ENCODE measurements at places on chromosomes 16 and 17. TPM values are rescaled to one million over a fixed set of nuclear protein-coding genes. Genes with fewer than 3 reads are reported as not detected.

Gene PSMD11
- 46.9 TPM for total RNA-seq

Gene MYH1
- total RNA-seq: not detected

GRCh38 chr16:85061566-85061965 is 34.0 kb downstream of the KIAA0513 start:
- H3K4me1 ChIP-seq: peaks cover 14% of the 10 kb centered on the region
- H3K27ac ChIP-seq: no peak overlapping the region
- H3K4me3 ChIP-seq: no peak overlapping the region
- H3K27me3 ChIP-seq: no peaks in the 10 kb centered on the region

GRCh38 chr17:81518785-81519283 is 6.2 kb upstream of the ACTG1 start:
- peak overlapping the region; percentile 51 for H3K27ac ChIP-seq
- peak overlapping the region; percentile 66 for H3K4me3 ChIP-seq
- no peaks in the 10 kb centered on the region for H3K36me3 ChIP-seq
- H3K27me3 ChIP-seq: peaks cover 8% of the 10 kb centered on the region
- DNase-seq: no peak
- H3K4me1 ChIP-seq: peaks cover 57% of the 10 kb centered on the region

DNA sequence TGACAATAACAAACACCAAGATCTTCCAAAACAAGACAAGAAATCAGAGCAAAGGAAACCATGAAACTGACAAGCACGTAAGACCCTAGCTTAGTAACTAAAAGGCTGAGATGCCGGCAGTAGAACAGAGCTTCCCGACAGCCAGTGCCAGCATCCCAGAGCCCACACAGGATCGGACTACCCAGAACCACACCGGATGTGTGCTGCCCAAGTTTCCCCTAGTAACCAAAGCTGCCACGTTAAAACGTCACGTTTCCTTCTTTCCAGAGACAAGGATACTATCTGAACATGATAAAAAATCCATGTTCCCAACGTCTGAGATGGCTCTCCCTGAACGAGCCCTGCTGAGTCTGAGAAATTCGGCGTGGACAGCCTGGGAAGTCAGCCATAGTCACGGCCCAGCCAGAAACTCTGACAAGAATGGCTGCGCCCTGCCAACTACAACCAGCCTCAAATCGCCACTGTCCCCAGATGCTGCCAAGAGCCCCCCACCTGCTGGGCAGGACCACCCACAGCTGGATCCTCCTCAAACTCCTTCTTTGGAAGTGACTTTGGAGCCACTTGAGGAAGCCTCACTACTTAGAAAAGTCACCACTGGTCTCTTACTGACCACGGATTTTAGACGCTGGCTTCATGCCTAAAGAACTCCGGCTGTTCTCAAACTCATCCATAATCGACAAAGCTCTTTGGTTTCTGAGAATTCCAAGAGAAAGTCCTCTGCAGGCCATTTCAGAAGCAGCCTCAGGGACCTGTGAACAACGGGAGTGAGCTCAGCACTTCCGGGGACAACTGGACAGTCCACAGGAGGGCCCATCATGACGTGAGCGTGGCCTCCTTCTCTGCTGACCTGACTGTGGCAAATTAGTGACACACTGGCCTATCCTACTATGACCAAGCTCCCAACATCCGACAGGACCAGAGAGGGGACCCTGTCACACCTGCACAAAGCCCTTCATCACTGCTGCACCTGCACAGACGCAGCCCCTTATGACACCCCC is 16.7 kb downstream of the CCDC57 start:
- no peaks in the 10 kb centered on the region for H3K27me3 ChIP-seq
- H3K27ac ChIP-seq: peak overlapping the region; percentile 9
- peaks cover 38% of the 10 kb centered on the region for H3K36me3 ChIP-seq
- no peak overlapping the region for H3K4me3 ChIP-seq

Gene USH1G
- 0.49 TPM for total RNA-seq

GRCh38 chr17:56929362-56929969 is 15.6 kb upstream of the TRIM25 start:
- H3K27ac ChIP-seq: no peak overlapping the region
- DNase-seq: no peak
- H3K4me1 ChIP-seq: no peaks in the 10 kb centered on the region

DNA sequence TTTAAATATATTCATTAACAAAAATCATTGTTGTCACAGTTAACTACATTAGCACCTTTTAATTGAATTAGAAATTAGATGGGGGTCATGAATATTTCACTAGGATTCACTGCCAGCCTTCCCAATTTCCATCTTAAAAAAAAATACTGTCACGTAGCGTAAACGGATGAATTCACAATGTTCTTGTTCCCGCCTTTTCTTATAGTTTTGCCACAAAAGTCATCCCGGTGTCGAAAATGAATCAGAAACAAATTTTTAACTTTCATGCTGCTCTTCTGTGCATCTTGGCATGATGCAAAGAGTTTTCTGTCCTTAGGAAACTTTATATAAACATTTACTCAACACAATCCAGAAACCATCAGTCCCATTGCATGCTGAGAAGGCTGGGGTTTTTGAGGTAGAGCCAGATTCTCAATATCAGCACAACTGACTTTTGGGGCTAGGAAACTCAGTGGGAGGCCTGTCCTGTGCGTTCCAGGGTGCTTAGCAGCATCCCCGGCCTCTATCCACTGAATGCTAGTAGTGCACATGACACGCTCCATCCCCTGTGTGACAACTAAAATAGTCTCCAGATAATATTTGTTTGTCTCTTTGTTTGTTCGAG is 252.9 kb upstream of the XYLT1 start:
- no peaks in the 10 kb centered on the region for H3K36me3 ChIP-seq
- no peak overlapping the region for H3K27ac ChIP-seq
- no peak overlapping the region for H3K4me3 ChIP-seq
- H3K27me3 ChIP-seq: no peaks in the 10 kb centered on the region
- DNase-seq: no peak
- H3K4me1 ChIP-seq: no peaks in the 10 kb centered on the region

DNA sequence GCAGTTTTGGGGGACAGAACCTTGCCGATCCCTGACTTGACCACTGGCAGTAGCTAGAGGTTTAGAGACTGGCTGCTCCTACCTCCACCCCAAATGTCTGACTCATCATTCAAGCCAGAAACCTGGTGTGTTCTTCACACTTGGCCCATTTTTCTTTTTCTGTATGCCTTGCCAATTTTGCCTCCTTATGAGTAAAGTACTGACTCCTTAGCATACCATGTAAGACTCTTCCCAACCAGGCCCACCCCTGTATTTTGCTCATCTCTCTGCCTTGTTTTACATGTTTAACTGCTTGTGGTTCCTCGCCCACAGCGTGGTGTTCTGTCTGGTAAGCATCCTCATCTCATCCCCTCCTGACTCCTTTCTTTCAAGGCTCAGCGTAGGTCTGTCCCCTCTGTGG is 37.9 kb downstream of the NUP88 start:
- H3K27me3 ChIP-seq: no peaks in the 10 kb centered on the region
- H3K4me1 ChIP-seq: no peaks in the 10 kb centered on the region
- no peak overlapping the region for H3K4me3 ChIP-seq
- H3K27ac ChIP-seq: no peak overlapping the region
- DNase-seq: no peak

GRCh38 chr17:18246880-18247612 is 11.5 kb downstream of the FLII start:
- no peak for DNase-seq
- H3K4me1 ChIP-seq: peaks cover 29% of the 10 kb centered on the region
- H3K27me3 ChIP-seq: no peaks in the 10 kb centered on the region

All from vagina (tissue), 2 donors.